ENCODE measurements at places on chromosomes 6 and 20.
A peak's percentile ranks its signal among the peaks of the same experiment; 100 is the strongest.

DNA sequence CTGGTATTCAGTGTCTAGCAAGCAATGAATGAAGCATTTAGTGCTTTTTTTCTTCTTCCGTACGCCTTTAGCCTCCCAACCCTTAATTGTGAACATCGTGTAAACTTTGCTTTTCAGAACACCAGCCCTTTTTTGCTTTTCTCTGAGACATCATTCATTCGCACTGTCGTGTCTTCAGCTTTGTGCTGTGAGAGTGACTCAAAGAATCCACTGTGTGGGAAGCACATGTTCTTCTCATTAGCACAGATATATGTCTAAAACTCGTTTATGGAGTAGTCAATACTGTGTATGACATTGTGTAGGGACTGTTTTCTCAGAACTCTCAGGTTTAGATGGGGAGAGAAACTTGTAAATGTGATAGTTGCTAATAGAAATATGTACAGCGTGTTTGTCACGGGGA, 279.1 kb downstream of the FARS2 start:
- DNase-seq: no peak

DNA sequence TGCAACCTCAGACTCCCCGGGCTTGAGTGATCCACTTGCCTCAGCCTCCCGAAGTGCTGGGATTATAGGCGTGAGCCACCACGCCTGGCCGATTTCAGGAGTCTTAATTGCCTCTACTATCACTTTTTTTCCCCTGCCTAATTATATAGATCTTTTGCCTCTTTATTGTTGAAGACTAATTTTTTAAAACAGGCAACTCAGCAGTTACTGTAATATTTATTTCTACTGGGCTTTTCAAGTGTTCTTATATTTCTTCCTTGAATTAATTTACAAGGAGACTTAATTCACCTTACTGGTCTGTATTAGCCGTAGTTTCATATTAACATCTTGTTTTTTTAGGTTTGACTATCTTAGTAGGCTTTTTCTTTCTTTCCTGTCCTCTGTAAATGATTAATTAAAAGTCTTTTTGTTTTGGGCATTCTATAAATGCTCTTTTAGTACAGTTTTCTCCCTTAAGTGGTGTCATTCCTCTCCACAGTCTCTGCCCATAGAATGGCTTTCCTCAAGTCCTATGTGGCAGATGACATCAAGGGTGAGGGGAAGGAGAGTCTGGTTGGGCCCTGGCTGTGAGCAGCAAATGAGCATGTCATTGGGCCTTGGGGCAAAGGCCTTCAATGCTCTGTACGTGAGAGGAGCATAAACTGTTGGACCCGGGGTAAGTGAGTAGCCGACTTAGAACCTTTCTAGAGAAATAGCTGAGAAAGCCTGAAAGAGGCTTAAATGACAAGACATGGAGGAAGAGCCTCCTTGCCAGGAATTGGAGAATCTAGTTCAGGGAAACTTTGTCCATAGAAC, 36.0 kb downstream of the ANKS1A start:
- DNase-seq: no peak

DNA sequence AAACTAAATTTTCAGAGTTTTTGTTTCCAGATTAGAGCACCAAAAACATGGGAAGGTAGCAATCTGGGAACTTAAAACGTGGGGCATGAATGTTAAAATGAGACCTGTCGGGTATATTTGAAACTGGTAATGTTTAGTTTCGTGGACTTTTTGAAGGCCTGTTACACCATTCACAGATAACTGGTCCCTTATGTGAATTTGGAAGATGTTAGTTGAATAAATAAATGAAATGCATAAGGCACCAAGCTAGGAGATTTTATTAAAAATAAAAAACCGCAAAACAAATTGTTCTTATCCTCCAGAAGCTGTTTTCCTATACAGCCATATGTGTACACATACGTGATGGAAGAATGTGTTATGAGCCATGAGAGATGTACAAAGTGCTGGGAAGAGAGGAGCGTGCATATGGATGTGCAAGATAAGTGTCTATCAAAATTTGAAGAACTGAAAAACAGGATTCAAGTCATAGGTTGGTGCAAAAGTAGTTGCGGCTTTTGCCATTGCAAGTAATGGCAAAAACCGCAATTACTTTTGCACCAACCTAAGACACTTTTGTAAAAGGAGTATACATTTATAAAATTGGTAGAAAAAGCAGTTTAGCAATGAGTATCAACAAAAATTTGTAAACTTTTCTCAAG, 700 bp upstream of the MCUR1 start:
- peak; percentile 45 for DNase-seq

DNA sequence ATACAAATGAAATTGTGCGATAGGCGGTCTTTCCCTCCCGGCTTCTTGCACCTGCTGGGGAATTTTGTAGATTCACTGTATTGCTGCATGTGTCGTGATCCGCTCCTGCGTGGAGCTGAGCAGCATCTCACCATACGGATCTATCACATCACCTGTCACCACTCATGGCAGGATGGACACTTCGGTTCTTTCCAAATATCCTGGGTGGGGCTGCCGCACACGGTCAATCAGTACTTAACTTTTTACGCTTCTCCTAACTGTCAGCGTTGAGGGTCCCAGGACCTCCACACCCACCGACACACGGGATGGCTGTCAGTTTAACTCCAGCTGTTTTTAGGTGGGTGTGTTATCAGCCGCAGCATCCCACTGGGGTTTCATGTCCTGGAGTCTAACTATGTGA, 19.2 kb downstream of the TAF4 start:
- DNase-seq: no peak

DNA sequence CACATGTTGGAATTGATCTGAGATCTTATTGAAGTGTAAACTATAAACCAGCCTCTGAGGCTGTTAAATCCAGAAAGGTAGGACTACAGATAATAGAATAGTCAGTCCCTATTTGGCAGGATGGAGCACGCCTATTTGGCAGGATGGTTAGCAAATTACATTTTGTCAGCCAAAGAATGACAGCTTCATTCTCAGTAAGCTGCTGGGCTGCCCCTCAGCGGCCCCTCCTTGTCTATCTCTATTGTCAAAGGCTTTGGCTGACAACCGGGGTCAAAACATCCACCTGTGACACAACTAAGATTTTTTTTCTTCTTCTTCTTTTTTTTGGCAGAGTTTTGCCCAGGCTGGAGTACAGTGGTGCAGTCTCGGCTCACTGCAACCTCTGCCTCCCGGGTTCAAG, 123.4 kb upstream of the ECI2 start:
- DNase-seq: no peak

GRCh38 chr6:37008484-37009465, 3.3 kb downstream of the FGD2 start:
- peak; percentile 66 for DNase-seq

Measured in suppressor macrophage (primary cell).